Activated effector memory CD4-positive, alpha-beta T cell treated with Interleukin-2 at 50 U/mL for 16 hours (primary cell): ENCODE measurements at places on chromosomes 5 and 9.

DNA sequence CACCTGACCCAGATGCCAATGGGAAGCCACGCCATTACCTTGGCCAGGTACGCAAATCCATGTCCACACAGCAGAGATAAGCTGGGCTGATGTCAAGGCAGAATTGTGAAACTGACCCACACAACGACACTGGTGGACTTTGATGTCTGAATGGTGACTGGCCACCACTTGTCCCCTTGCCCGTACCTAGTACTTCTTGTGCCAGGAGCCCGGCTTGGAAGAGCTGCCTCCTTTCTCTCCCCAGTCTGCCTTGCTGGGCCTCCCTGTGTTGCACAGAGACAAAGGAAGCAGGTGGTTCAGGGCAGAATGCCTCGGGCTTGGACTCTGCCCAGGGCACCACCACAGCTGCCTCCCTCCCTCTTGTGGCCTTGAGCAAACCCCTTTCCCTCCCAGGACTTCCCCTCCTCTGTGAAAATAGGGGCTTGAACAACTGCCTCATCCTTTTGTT lies 23.3 kb downstream of the PTGES2 start:
- DNase-seq, result no peak

GRCh38 chr5:16981700-16982099 lies 45.6 kb upstream of the MYO10 start:
- no peak for DNase-seq

DNA sequence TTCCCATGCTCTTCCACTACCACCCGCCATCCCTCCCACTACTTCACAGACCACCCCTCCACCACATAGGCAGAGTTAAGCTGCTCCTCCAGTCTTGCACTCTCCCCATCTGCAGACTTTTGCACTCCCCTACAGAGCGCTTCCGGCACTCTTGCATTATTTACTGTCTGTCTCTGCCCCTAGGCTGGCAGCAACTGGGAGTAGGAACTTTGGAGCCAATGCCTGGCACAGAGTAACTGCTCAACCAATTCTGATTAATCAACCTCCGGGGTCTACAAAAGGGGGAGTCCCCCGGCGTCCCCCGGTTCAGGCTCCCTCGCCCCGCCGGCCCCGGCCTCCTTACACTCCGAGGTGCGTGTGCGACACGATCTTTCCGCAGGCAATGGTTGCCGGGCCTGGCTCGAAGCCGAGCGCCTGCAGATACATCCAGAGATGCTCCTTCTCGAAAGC lies 498 bp downstream of the HAUS6 start:
- DNase-seq, result peak; percentile 29

GRCh38 chr9:87517732-87518131 lies 20.1 kb downstream of the DAPK1 start:
- DNase-seq, result no peak

GRCh38 chr9:84667571-84668195 lies 1.8 kb upstream of the NTRK2 start:
- no peak for DNase-seq

DNA sequence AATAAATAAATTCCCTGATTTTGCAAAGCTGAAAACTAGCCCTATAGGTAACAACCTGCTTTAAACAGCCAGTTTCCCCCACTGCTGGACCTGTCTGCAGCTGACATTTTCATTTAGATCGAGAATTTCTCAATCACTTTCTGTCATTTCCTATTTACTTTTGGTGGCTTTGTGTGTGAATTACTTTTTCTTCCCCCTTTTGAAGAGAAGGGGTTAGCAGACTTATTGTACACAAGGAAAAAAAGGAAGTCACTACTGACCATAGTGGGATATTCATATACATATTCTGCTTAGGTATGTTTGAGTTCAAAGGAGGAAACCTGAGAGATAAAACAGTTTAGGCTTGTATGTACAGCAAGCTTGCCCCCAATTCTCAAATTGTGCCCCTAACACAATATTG lies 27.0 kb upstream of the IFNB1 start:
- DNase-seq, result no peak

DNA sequence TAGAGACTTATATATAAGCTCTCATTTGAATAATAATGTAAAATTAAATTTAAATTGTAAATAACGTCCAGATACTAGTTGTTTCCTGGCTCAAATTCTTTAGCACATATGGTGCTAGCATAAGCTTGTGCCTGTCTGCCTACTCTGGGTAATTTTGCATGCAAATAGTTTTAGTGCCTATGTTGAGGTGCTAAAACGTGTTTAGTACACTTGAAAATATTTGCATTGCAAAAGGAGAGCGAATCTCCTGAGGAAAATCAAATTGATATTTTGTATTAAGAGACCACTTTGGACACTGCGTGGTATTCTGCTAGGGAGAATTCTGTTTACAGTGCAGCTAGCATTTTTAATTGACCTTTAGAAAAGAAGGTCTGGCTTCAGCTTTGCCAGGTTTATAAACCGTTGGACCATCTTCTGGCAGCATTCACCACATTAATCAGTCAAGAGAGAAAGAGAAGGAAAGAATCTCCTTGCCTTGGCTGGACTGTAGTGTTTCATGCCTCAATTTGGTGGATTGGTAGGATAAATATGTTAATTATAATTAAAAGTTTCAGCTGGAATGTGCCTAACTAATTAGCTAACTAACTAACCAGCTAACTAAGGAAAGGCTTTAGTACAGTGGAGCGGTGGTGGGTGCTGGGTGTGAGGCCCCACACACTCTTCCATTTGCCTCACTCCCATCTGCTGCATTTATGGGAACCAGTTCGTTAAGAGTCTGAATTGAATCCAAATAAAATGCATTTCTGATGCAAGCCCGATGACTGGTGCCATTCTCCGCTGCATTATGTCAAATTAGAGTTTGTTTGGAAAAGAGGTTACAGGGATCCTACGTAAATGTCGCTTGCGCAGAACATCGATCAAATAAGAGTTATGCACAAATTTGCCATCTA lies 150.1 kb upstream of the MPDZ start:
- DNase-seq, result no peak

- DNase-seq, result no peak
These were observed 150.2 kb downstream of the SEMA5A start for GRCh38 chr5:9395706-9396105.

- DNase-seq, result no peak
These were observed 4.0 kb downstream of the TOR4A start for GRCh38 chr9:137281345-137282116.

DNA sequence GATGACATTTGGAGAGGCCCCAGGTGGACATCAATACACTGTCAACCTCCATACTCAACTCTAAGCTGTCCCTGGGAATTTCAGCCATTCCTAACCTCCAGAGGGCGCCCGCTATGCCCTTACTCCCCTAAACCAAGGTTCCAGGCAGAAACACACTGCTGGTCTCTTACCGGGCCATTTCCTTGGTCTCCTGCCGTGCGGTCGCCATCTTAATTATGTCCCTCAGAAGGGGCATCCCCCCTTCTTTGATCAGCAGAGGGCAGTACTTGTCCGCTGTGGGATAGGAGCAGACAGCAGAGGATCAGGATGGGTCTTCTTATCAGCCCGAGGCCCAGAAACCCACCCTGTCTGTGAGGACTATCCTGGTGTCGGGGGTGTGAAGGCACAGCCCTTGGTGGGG lies 9.3 kb upstream of the ZDHHC12 start:
- DNase-seq, result no peak

GRCh38 chr9:130845901-130846481 lies 10.9 kb downstream of the ABL1 start:
- DNase-seq, result no peak

- no peak for DNase-seq
These were observed 84.3 kb downstream of the MED27 start for GRCh38 chr9:131995382-131995781.

DNA sequence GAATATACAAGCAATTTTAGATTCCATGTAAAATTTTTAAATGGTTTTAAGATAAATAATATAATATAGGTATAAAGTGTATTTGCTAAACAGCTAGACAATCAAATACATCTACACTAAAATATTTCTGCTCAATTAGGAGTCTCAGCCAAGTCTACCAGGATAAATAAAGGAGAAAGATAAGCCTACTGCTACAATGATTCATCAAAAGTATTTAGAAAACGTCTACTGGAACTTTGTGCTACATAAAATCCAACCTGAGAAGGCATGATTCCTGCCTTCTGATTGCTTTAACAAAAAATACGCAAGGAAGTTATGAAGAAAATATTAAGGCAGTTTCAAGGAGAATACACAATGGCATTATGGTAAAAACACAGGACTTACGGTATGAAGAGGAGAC lies 570.6 kb downstream of the EFNA5 start:
- no peak for DNase-seq

DNA sequence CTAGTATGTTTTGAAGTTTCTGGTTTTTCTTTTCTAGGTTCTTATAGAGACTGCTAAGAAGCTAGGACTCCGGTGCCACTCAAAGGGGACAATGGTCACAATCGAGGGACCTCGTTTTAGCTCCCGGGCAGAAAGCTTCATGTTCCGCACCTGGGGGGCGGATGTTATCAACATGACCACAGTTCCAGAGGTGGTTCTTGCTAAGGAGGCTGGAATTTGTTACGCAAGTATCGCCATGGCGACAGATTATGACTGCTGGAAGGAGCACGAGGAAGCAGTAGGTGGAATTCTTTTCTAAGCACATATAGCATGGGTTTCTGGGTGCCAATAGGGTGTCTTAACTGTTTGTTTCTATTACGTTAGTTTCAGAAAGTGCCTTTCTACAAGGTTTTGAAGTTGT lies 52.2 kb downstream of the MTAP start:
- DNase-seq, result no peak

DNA sequence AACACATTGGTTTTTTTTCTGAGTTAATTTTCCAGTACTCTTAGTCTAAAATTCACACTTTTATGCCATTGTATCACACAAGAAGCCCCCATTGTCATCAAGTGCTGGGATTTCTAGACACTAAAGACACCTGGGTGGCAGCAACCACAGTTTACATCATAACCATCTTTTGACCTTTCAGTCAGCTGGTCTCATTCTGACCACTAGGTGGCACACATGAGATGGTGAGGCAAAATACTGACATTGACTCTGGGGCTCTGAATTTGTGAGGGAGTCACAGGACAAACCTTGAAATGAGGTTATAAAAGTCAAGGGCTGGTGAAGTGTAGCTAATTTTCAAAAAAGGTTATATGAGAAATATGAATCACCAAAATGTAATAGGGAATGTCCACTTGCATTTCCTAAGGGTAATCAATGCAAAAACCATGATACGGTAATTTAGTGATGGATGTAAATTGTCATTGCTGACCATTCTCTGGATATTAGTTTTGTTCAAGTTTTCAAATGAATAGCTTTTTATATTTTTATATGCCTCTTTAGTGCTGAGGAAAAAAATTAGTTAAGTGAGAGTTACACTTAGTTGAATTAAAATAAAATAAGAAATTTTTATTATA lies 229.4 kb downstream of the DMAC1 start:
- peak; percentile 39 for DNase-seq

- no peak for DNase-seq
These were observed 9.4 kb downstream of the BBLN start for GRCh38 chr9:128169492-128169891.

GRCh38 chr9:117535434-117535833 lies 120.6 kb upstream of the ASTN2 start:
- DNase-seq, result no peak

GRCh38 chr5:17224858-17225511 lies 7.6 kb downstream of the BASP1 start:
- DNase-seq, result no peak

DNA sequence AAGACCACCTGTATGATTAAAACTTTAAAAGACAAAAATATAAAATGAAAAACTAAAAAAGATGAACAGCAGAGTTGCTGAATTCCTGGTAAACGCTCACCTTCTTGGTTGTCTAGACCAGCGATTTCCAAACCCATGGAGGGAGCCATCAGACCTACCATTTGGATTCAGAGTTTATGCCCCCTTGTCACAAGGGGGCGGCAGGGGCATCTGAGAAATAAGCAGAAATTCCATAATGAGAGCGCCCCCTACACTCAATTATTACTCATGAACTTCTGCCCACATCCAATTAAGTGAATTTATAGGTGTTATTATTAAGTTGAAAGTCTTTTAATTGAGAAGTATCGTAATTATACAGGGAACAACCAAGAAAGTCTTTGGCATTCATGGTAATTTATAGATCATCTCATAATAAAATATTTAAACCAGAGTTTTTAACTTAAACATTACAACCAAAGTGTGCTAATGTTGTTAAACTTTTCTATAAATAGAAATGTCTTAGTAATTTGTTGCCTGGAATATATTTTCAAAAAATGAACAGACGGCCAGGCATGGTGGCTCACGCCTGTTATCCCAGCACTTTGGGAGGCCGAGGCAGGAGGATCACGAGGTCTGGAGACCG lies 35.2 kb upstream of the SPATA31C2 start:
- peak; percentile 14 for DNase-seq

DNA sequence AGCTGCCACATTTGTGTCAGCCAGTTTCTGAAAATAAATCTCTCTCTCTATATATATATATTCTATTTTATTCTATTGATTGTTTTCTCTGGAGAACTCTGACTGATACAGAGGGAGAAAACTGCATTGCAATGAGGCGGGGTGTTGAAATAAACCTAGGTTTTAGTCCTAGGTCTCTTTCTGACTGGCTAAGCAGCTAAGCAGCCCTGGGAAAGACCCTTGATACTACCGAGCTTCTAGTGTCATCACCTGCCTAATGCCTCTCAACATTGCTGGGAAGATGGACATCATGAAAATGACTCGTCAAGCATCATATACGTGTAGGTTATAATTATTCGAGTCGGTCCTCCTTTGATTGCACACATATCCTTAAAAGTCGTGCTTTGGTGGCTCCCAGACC lies 166.5 kb upstream of the IL12B start:
- DNase-seq, result no peak
